ENCODE measurements at places on chromosomes 2 and 18. TPM values are rescaled to one million over a fixed set of nuclear protein-coding genes. Genes with fewer than 3 reads are reported as not detected.

DNA sequence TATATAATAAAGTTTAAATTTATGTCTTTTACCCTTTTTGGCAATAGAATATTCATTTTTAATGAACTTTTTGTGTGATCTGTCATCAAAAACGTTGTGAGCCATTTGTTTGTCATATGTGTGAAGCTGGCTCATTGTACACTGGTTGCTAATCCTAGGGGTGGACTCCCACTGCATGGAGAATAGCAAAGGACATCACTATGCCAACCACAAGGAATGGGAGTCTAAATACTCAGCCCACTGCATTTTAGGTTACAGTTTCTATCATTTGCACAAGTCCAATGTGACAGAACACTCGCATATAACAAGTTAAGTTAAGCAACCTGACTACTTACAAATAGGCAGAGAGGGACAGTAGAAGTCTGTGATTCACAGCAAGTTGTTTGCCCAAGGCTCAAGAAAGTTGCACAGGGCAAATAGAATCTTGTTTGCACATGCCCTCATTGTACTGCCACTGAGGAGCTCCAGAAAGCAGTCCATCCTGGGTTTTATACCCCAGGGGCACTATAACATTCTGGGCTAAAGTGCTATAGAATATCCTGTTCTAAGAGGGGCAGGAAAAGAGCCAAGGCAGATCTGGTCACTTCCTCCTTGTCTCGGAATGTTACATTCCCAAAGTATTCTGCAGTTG lies 545.9 kb upstream of the GCFC2 start:
- DNase-seq: no peak

GRCh38 chr2:110198016-110198415 lies 6.8 kb downstream of the NPHP1 start:
- no peak for DNase-seq

GRCh38 chr2:208406474-208407451 lies at the start of gene PTH2R:
Gene PTH2R (plus strand): TSS chr2:208406792. CDS start chr2:208407044, 252 bp downstream.
- DNase-seq: no peak

DNA sequence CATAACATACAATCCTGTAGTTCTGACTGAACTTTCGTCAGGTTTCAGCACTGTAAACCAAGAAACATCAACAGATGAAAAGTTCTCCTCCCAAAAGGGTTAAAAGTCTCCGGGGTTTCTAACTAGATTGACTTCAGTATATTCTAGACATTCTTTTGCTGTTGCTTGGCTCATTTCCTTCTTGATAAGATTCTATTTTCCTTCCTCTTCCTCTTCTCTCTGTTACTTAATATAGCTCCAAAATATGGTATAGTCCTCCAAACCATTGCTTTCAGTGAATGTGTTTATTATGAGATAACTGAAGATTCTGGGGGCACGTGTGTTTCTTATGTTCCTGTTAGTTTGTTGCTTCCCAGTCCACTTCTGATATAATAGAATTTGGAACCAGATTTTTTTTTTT lies 46.4 kb upstream of the MAP4K3 start:
- DNase-seq: no peak

- DNase-seq: no peak
Observed at GRCh38 chr2:150625303-150625702, 137.8 kb upstream of the RND3 start.

GRCh38 chr2:25363733-25364132 lies 22.0 kb upstream of the DNMT3A start:
- DNase-seq: no peak

DNA sequence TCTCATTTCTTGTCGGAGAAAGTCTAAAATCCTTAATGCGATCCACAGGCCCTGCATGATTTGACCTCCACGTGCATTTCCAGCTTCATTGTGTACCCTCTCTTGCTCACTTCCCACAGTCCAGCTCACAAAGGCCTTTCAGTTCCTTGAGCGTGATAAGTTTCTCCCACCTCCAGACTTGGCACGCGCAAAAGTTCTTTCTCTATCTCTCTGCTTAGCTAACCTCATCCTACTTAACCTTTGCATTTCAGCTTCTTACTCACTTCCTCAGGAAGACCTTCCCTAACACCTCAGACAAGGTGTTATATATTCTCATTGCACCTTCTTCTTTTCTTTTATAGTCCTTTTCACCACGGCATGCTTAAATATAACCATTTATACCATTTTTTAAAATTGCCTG lies 124.8 kb upstream of the XPO1 start:
- no peak for DNase-seq

DNA sequence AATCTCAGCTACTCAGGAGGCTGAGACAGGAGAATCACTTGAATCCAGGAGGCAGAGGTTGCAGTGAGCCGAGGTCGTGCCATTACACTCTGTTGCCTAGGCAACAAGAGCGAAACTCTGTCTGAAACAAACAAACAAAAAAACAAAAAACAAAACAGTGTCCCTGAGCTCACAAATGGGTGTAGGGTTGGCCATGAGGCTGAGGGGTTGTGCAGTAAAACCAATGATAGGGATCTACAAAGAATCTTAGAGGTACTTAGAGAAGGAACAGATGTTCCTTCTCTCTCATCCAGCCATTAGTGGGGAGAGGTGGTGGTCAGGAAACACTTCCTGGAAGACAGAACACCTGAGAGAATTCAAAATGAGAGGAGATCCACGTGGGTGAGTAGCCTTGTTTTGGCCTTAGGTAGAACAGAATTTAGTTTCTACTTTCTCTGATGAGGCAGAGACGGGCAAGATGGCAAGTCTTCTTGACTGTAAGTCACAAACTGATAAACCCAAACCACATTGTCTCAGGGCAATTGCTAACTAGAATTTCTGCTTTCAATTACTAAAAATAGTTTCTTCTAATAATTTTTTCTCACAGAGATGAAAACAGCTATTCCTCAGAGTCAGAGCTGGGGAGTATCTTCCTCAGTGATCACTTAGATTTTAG lies 61.5 kb upstream of the PPM1B start:
- no peak for DNase-seq

- no peak for DNase-seq
Observed at GRCh38 chr18:74290794-74291471, 830 bp downstream of the CYB5A start.

Gene THSD7B
- total RNA-seq: not detected

Gene HOXD12
- not detected for total RNA-seq

Gene KCTD1
- total RNA-seq: 11.9 TPM

Gene RFX8
- 1.6 TPM for total RNA-seq

Gene SCYGR8
- total RNA-seq: not detected

Gene MROH2A
- not detected for total RNA-seq

Gene MC2R
- total RNA-seq: not detected

Gene METTL21A
- total RNA-seq: 22.5 TPM

Gene SGPP2
- total RNA-seq: 1.4 TPM

Gene BOLL
- not detected for total RNA-seq

Gene NRP2
- total RNA-seq: 533 TPM
